ENCODE measurements at places on chromosomes 5 and 9. TPM values are rescaled to one million over a fixed set of nuclear protein-coding genes. Genes with fewer than 3 reads are reported as not detected.

GRCh38 chr9:88996046-88996920 is 5.0 kb downstream of the S1PR3 start:
- no peak for DNase-seq

FBP2 gene
- not detected for polyA plus RNA-seq

- no peak for DNase-seq
Observed at GRCh38 chr9:306907-307306, 92.2 kb downstream of the DOCK8 start.

GRCh38 chr5:75412111-75412990 is 75.3 kb downstream of the HMGCR start:
- DNase-seq: no peak

- no peak for DNase-seq
Observed at GRCh38 chr9:97535771-97536170, 34.3 kb downstream of the TMOD1 start.

Measured in renal cortex interstitium (tissue), 15 donors.